Activated CD8-positive, alpha-beta T cell treated with anti-CD3 and anti-CD28 coated beads for 36 hours (primary cell): ENCODE measurements at places on chromosomes 6 and 20. TPM values are rescaled to one million over a fixed set of nuclear protein-coding genes. Genes with fewer than 3 reads are reported as not detected.

SNAI1 gene
- total RNA-seq, result 1.4 TPM

CYP21A2 gene
- total RNA-seq, result 0.27 TPM

LAMA2 gene
- total RNA-seq, result 1.5 TPM

GRCh38 chr6:150622941-150623874 is 23.5 kb downstream of the PLEKHG1 start:
- H3K36me3 ChIP-seq, result no peaks in the 10 kb centered on the region
- no peak overlapping the region for H3K27ac ChIP-seq
- DNase-seq, result no peak
- H3K4me1 ChIP-seq, result peaks cover 14% of the 10 kb centered on the region
- peaks cover 9% of the 10 kb centered on the region for H3K27me3 ChIP-seq

DNA sequence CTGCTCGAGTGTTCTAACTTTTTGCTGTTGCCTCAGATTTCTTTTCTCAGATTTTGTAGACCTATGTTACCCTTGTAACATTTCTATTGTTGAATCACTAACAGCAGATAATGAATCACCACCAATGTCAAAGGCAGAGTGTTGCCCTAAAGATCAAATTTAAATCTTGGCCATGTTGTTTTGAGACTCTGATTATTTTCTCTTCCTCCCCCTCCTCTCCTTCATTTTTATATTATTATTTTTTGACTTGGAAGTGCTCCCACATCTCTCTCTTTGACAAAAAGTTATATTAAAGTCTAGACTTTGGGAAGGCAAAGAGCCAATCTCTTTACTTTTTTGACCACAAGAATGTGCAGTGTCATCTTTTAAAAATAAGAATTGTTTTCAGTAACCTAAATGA is 422.7 kb downstream of the NKAIN2 start:
- no peaks in the 10 kb centered on the region for H3K36me3 ChIP-seq
- H3K4me3 ChIP-seq, result no peak overlapping the region
- no peak for DNase-seq
- no peaks in the 10 kb centered on the region for H3K4me1 ChIP-seq
- no peaks in the 10 kb centered on the region for H3K27me3 ChIP-seq
- no peak overlapping the region for H3K27ac ChIP-seq

GRCh38 chr6:85126485-85127167 is 323.3 kb upstream of the NT5E start:
- H3K27me3 ChIP-seq, result no peaks in the 10 kb centered on the region
- DNase-seq, result peak; percentile 38
- no peaks in the 10 kb centered on the region for H3K36me3 ChIP-seq
- H3K4me3 ChIP-seq, result no peak overlapping the region
- no peak overlapping the region for H3K27ac ChIP-seq

DNA sequence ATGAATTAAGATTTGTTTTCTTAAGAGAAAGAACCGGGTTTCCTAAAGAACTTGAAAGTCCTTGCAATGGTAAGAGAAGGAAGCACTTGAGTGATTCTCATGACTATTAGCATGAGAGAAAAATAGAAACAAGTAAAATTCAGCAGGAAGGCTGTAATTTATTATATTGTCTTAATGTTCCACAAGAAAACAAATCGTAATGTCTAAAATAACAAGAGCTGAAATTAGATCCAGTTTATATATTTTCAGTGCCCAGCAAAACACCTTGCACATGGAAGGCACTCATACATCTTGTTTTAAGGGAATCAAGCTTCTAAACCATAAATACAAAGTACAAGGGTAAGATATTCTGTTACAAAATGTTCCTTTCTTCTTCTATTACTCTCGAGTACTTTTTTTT is 229.4 kb upstream of the PLN start:
- H3K4me3 ChIP-seq, result no peak overlapping the region
- no peak overlapping the region for H3K27ac ChIP-seq
- H3K27me3 ChIP-seq, result no peaks in the 10 kb centered on the region
- no peaks in the 10 kb centered on the region for H3K4me1 ChIP-seq
- no peak for DNase-seq

GRCh38 chr6:94478133-94479005 is 1059.0 kb upstream of the EPHA7 start:
- H3K4me3 ChIP-seq, result no peak overlapping the region
- H3K27ac ChIP-seq, result no peak overlapping the region

- H3K27me3 ChIP-seq, result peaks cover 9% of the 10 kb centered on the region
- H3K4me1 ChIP-seq, result no peaks in the 10 kb centered on the region
- H3K36me3 ChIP-seq, result no peaks in the 10 kb centered on the region
- H3K4me3 ChIP-seq, result peak overlapping the region; percentile 12
Measured at GRCh38 chr20:1224205-1224890, 1.5 kb upstream of the RAD21L1 start.

DNA sequence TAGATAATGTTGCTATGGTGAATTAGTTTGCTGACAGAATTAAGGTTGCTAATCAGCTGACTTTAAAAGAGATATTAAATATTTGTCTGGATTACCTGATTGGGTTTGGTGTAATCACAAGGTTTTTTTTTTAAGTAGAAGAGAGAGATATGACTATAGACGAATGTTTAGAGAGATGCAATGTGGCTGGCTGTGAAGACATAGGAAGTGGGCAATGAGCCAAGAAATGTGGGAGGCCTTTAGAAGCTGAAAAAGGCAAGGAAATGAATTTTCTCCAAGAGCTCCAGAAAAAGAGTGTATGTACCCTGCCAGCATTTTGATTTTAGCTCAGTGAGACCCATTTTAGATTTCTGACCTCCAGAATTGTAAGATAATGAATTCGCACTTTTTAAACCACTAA is 598.3 kb downstream of the PKHD1 start:
- no peaks in the 10 kb centered on the region for H3K4me1 ChIP-seq
- no peaks in the 10 kb centered on the region for H3K36me3 ChIP-seq
- H3K27ac ChIP-seq, result no peak overlapping the region

- H3K27me3 ChIP-seq, result no peaks in the 10 kb centered on the region
- peak; percentile 39 for DNase-seq
- peaks cover 8% of the 10 kb centered on the region for H3K36me3 ChIP-seq
- H3K4me1 ChIP-seq, result peaks cover 73% of the 10 kb centered on the region
Measured at GRCh38 chr6:159067334-159067733, 22.5 kb upstream of the TAGAP start.

- no peaks in the 10 kb centered on the region for H3K27me3 ChIP-seq
- DNase-seq, result no peak
- H3K4me3 ChIP-seq, result no peak overlapping the region
- peaks cover 16% of the 10 kb centered on the region for H3K36me3 ChIP-seq
- H3K27ac ChIP-seq, result no peak overlapping the region
Measured at GRCh38 chr6:167020206-167020605, 21.0 kb downstream of the CEP43 start.

DNA sequence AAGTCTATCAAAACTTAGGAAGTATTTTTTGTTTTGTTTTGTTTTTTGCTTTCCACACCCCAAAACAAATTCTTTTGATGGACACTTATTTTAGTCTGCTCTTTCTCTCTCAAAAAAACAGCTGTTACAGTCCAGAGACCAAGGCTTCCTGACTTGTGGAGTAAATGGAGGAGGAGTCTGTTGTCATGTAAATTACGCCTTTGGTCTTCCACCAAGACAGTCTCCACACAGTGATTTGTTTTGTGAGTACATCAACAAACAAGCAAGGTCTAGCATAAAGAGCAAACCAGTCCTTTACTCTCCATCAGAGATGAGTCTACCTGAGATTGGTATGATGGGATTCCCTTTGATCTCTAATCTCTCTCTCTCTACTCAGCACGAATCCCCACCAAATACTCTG is 588.0 kb upstream of the ARID1B start:
- no peak overlapping the region for H3K27ac ChIP-seq
- no peaks in the 10 kb centered on the region for H3K27me3 ChIP-seq
- H3K36me3 ChIP-seq, result peaks cover 1% of the 10 kb centered on the region
- DNase-seq, result no peak
- H3K4me3 ChIP-seq, result no peak overlapping the region
- peaks cover 14% of the 10 kb centered on the region for H3K4me1 ChIP-seq

DNA sequence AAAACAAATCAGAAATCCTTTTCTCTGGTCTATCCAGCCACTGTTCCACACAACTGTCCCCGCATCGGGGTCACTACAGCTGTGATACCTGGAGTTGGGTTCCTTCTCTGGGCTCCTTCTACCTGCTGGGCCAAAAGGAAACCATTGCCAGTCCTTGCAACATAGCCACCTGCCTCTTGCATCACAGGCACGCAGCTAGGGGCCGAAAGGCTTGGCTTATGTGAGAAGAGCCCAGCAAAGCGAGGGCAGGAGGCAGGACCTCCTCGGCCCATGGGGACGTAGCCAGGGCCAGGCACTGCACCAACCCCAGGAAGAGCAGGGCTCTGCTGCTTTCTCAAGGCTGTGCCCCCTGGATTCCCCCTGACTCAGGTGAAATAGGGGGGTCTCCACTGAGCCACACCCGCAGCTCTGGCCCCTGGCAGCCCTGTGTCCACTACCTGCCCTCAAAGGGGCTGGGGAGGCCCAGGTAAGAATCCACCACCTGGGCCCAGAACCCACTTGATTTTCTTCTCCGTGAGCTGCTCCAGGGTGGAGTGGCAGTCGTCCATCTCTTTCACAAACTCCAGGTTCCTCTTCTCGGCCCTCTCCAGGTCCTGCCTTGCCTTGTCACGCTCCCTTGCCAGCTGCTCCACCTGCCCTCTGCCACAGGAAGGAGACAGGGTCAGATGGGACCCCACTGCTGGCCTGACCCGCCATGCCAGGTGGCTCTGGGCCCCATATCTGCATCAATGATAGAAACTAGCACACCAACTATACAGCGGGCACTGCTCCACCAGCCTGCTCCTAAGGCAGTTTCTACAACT is 88.9 kb downstream of the GINS1 start:
- H3K4me1 ChIP-seq, result no peaks in the 10 kb centered on the region
- H3K36me3 ChIP-seq, result no peaks in the 10 kb centered on the region
- H3K27ac ChIP-seq, result no peak overlapping the region
- H3K4me3 ChIP-seq, result no peak overlapping the region
- DNase-seq, result no peak
